ENCODE measurements at places on chromosomes 3 and 15.

GRCh38 chr15:96293441-96293840 is 37.1 kb upstream of the NR2F2 start:
- no peak for DNase-seq

GRCh38 chr15:36817776-36818175 is 238.3 kb downstream of the CDIN1 start:
- DNase-seq: no peak

GRCh38 chr15:45185903-45186770 is 1.6 kb downstream of the SHF start:
- no peak for DNase-seq

DNA sequence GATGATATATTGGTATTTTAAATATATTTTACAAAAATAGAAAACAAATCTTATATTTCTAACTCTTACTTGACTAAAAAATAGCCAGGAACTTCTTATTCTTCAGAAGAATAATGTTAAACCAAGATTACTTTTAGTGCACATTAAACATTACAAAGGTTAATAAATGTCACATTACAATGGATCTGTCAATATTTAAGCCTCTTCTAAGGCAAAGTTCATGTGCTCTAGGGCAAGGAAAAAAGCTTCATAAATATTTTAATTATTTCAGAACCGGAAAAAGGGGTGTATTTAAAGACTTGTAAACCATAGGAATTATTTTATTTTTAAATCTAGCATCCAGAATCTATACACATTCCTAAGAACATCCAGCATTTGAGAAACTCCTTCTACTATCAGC is 166.9 kb upstream of the ROBO2 start:
- no peak for DNase-seq

DNA sequence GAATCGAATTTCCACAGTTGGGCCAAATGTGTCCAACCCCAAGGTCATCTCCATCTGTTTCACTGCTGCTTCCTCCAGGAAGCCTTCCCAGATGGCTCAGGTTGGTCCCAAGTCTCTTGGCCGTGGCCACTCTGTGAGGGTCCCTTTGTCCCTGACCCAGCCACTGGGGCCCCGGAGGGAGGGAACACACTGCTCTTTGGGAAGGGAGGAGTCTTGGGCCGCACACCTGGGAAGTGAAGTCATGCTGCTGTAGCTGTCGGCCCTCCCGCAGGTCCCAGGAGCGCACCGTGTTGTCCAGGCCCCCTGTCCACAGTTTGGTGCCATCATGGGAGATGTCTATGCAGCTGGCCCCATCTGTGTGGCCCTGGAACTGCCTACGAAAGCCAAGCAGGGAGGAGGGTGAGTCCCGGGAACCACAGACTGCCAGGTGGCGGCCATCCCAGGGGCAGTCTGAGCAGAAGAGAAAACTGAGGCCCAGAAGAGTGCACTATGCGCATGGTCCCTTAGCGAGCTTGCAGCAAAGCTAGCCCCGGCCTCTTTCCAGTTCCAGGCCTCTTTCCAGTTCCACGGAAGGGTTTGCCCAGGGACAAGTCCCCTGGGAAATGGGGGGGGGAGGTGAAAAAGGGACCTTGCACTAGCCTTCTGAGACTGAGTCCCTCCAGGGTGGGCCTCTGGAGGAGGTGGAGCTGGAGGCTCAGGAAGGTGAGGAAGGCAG is 44.6 kb downstream of the TLE3 start:
- peak; percentile 10 for DNase-seq

GRCh38 chr3:14358426-14359211 is 43.8 kb upstream of the SLC6A6 start:
- no peak for DNase-seq
